ENCODE measurements at places on chromosomes 2 and 18.

DNA sequence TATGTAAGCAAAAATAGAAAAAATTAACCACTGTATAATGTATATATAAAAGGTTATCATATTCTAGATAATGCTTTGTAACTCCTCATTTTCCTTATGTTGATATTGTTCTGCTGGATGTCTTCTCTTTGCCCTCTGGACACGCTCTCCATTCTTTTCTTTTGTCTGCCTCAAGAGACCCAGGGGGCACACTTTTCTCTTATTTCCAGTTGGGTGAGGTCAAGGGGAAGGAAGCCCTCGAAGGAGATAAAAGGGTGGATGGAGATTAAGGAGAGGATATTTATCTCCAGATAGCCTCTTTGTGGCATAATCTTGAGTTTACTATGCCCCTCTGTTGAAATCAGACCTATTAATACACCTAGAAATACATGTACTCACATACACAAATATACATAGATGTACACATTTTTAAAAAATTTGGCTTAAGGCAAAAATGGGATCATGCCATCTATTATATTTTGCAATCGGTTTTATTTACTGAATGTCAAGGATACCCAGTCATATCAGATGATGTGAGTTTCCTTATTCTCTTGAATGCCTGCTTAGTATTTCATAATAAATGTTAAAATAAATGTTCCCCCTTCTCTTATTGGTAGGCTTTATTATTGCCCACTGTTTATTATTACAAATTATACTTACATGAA is 65.3 kb downstream of the LCLAT1 start:
- no peak for DNase-seq

- DNase-seq = no peak
Measured at GRCh38 chr18:3321133-3321812, 59.3 kb downstream of the MYL12B start.

- DNase-seq = no peak
Measured at GRCh38 chr2:43946685-43947084, 49.1 kb downstream of the LRPPRC start.

DNA sequence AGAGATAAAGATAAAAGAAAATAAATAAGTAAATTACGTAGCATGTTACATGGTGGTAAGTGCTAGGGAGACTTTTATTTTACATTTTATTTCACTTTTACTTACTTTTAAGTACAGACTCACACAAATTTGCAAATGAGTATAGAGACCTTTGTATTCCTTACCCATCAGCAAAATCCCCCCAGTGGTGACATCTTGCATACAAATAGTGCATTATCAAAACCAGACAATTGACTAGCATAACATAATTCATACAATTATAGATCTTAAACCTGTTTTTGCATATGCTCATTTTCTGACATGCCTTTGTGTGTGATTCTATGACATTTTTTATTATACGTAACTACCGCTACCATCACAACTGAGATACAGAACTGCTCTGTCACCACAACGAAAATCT is 1099.4 kb downstream of the DPP10 start:
- DNase-seq = no peak

DNA sequence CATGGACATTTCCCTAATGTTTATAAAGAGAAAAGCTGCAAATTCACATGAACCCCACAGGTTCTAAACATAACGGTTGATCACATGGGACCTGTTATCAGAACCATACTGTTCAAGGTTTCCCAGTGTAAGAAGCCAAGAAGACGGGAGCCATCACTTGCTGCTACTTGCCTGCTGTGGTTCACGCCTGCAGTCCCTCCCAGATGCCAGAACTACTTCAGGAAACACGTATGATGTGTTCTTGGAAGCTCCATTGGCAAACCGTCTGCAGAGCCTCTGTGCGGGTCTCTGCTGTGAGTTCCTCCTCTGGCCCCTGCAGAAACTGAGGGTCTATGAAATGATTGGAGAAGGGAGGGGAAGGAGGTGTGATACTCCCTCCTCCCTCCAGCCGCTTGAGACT is 75.2 kb downstream of the CABLES1 start:
- DNase-seq = no peak

DNA sequence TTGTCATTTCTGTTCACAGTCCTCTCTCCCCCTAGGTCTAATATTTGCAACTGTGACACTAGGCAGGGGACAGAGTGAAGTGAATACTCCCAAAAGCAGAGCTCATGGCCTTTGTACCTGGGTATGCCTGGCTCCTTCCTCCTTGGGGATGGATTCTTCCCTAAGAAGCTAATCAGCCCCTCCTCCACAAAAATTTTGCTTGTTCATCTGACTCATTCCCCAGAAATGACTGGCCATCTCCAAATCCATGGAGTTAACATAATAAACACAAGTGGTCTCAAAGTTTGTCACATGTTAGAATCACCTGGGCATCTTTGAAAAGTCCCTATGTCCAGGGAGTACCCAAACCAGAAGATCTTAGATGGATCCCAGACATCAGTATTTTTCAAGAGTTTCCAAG is 65.3 kb downstream of the SUCLG1 start:
- DNase-seq = no peak

DNA sequence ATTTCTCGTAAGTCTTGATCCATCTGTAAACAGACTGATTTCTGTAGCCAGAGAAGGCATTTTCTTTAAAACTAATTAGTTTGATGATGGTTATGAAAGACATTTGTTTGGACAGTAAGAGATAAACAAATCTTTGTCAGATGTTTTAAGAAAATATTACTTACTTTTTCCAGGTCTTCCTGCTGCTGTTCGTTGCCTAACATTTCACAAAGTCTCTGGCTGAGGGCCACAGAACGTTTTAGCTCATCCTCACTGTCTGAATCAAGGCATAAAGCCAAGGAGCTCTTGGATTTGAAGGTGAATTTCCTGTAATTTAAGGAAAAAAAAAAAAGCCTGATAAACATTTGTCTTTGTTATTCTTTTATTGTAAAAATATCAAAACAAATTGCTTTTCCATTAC is 57.8 kb downstream of the VIL1 start:
- no peak for DNase-seq

DNA sequence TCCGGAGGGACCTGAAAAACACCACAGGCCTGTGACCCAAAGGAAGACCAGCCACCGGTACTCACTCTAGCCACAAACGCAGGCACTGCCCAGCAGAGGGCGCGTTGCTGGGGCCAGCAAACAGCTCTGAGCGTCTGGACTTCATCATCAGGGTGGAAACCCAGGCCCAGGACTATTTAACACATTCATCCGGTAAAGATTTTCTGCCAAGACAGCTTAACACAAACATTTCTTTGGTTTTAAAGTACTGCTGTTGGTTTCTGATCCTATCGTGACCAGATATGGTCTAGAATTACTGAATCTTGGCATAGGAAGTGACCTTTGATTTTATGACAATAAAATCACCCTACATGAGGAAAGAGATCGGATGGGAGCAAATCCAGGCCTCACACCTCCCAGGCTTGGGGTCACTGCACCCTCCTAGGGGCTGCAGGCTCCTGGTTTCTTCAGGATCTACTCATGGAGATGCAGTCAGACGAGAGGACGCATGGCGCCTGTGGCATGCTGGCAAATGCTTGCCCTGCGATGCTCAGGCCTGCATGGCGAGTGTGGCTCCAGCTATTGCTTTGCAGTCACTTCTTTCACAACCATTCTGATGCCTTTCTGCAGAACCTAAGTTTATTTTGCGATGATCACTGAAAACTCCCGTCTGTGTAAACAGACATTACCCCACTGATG is 130.4 kb downstream of the COL4A4 start:
- no peak for DNase-seq
